ENCODE measurements at places on chromosomes 5 and 9. TPM values are rescaled to one million over a fixed set of nuclear protein-coding genes. Genes with fewer than 3 reads are reported as not detected.

Gene C9orf78
- 62.0 TPM for total RNA-seq

DNA sequence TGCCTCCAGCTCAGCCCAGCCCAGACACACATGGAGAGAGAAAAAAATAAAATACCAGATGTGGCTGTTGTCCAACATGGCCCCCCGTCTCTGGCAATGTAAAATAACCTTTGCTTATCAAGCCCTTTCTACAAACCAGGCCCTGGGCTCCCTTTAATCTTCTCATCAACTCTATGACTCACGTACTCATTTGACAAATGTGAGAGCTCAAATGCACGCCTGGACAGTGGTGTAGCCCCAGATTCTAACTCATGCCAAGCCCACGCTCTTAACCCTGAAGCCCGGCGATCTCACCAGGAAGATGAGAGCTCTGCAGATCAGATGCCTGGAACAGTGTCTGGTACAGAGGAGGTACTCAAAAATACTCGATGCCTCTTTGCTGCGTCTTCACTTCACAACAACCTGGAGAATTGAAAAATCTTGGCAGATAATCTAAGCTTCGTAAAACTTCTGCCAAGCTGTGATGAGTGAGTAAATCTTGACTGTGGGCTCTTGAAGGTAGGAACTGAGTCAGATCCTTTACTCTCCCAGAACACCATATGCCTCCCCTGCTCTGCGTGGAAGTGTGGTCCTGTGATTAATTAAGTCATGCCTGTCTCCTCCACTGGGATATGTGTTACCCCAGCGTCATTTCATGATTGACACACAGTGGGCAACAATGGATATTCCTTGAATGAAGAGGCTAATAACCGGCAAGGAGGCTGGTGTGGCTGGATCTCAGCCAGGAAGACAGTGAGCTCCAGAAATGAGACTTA lies 102.0 kb upstream of the FSTL4 start:
- peaks cover 5% of the 10 kb centered on the region for H3K4me1 ChIP-seq
- H3K4me3 ChIP-seq = no peak overlapping the region
- H3K36me3 ChIP-seq = no peaks in the 10 kb centered on the region
- H3K27me3 ChIP-seq = no peaks in the 10 kb centered on the region
- H3K27ac ChIP-seq = no peak overlapping the region
- DNase-seq = no peak

GRCh38 chr9:98251551-98251950 lies 3.9 kb downstream of the TBC1D2 start:
- no peaks in the 10 kb centered on the region for H3K27me3 ChIP-seq
- H3K4me1 ChIP-seq = peaks cover 14% of the 10 kb centered on the region
- DNase-seq = no peak
- H3K36me3 ChIP-seq = peaks cover 16% of the 10 kb centered on the region
- H3K4me3 ChIP-seq = no peak overlapping the region
- H3K27ac ChIP-seq = peak overlapping the region; percentile 55

- no peak for DNase-seq
- H3K27me3 ChIP-seq = no peaks in the 10 kb centered on the region
- H3K27ac ChIP-seq = no peak overlapping the region
- H3K4me1 ChIP-seq = peaks cover 10% of the 10 kb centered on the region
- no peak overlapping the region for H3K4me3 ChIP-seq
Measured at GRCh38 chr5:52994266-52994665, 5.1 kb downstream of the ITGA2 start.

- no peak overlapping the region for H3K4me3 ChIP-seq
- H3K27me3 ChIP-seq = no peaks in the 10 kb centered on the region
- no peaks in the 10 kb centered on the region for H3K4me1 ChIP-seq
Measured at GRCh38 chr9:84238652-84239051, 101.9 kb downstream of the SLC28A3 start.

Gene DEPDC1B
- 7.2 TPM for total RNA-seq

DNA sequence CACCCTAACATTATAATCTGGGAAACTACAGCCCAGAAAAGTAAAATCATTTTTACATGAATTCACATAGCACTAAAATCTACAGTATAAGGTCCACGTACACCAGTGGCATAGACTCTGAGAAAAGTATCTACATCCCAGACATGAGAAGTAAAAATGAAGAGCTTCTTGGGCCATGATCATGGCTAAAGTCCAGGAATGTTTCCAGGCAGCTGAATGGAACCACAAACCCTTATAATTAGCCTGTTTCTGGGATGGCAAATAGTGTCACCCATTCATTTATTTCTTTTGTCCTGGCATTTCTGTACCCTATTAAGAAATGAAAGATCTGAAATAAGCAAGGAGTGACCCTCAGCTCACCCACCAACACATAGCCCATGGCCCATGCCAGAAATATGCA lies 217.9 kb downstream of the SPOCK1 start:
- no peak for DNase-seq
- H3K27ac ChIP-seq = no peak overlapping the region
- no peaks in the 10 kb centered on the region for H3K36me3 ChIP-seq
- no peaks in the 10 kb centered on the region for H3K27me3 ChIP-seq

- H3K4me1 ChIP-seq = no peaks in the 10 kb centered on the region
- no peaks in the 10 kb centered on the region for H3K27me3 ChIP-seq
- no peak for DNase-seq
- H3K4me3 ChIP-seq = no peak overlapping the region
Measured at GRCh38 chr9:90872835-90873294, 71.2 kb downstream of the SYK start.

DNA sequence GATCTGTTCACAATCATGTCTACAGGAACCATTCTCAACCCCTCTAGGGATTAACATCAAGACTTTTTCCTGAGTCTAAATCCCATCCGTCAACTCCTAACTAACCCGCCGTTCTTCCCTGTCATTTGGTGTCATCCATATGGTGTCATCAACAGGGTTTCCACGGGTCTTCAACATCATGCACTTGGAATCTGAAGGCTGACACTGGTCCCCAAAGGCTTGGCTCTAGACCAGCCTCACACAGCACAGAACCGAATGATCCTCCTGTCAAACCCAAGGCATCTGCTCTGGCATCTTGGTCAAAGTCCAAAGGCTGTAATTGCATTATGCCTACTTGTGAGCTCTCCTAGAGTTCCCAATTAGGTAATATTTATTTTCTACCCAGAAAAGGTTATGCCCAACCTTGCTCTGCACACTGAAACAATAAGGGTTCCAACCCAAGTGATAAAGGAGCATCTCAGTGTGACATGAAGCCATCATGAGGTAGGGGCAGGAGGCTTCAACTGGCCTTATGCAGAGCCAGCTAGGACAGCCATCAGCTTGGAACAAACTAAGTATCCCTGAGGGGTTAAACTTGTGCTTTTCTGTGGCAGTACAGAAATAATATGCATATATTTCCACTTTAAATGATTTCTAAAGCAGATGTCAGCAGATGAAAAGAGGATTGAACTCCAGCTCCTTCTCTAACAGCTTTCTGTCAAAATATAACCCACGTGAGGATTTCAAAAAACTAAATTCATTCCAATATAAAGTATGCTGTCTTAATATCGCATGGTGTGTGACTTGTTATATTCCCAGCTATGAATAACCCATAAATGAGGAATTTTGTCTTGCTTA lies 13.9 kb downstream of the ENC1 start:
- H3K36me3 ChIP-seq = peaks cover 9% of the 10 kb centered on the region
- H3K27ac ChIP-seq = no peak overlapping the region
- no peak for DNase-seq
- H3K4me3 ChIP-seq = no peak overlapping the region

Gene TMEM252
- total RNA-seq = not detected

GRCh38 chr9:17862101-17862500 lies 283.2 kb downstream of the SH3GL2 start:
- H3K27me3 ChIP-seq = no peaks in the 10 kb centered on the region
- no peak for DNase-seq
- no peaks in the 10 kb centered on the region for H3K36me3 ChIP-seq
- H3K4me1 ChIP-seq = no peaks in the 10 kb centered on the region
- H3K4me3 ChIP-seq = no peak overlapping the region
- H3K27ac ChIP-seq = no peak overlapping the region

DNA sequence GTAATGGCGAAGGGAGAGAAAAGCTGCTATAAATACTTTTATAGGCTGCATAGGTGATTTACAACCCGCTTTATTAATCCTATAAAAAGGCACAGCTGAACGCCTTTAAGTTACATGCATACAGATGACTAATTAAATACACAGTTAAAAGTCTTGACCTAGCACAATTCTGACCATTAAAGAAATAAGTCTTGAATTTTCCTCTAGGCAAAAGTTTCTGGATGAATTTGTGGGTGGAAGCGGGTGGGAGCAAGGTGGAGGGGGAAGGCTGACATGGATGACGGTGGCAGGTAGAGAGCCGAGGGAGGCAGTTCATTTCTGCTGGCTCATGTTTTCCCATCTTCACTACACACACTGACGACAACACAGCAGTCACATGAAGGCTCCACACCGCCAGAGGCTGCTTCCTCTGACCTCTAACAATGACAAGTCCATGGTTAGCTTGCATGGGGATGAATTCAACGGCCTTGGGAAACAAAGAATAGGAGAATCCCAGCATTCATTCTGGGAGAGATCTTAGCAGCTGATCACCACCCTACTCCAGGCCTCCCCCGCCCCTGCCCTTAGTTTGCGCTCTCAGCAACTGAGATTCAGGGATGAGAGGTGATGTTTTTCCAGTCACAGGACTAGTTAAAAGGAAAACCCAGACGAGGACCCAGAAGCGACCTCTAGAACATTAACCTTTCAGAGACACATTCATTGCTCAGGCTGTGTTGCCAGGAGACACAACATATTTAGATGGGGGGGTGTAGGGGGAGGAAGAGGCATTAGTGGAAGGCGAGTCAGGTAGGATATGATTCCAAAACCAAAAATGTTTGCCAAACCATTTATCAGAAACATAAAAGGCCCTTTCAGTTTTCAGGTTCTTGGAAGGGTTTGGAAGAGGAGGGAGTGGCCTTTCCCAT lies 329.3 kb downstream of the PIK3R1 start:
- H3K4me3 ChIP-seq = no peak overlapping the region
- no peaks in the 10 kb centered on the region for H3K27me3 ChIP-seq
- H3K27ac ChIP-seq = no peak overlapping the region

DNA sequence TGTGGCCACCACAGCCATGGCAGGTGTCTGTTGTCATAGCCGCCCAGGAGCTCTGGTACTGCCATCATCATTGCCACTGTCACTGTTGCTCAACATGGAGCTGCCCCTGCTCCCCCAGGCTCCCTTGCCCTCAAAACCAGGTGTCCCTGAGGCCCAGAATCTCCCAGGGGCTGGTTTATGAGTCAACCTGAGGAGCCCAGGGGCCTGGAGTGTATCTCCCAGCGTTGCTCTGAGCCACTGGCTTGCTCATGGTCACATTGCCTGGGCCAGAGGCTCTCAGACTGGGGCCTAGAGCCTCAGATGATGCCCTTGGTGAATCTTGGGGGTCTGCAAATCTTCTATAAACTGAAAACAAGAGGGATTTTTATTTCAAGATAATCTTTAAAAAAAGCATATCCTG lies 24.7 kb upstream of the TBC1D2 start:
- no peak overlapping the region for H3K4me3 ChIP-seq
- no peaks in the 10 kb centered on the region for H3K36me3 ChIP-seq
- no peak for DNase-seq
- H3K4me1 ChIP-seq = no peaks in the 10 kb centered on the region
- H3K27ac ChIP-seq = no peak overlapping the region

Gene SH3TC2
- under 0.01 TPM for total RNA-seq

Gene CER1
- total RNA-seq = not detected

DNA sequence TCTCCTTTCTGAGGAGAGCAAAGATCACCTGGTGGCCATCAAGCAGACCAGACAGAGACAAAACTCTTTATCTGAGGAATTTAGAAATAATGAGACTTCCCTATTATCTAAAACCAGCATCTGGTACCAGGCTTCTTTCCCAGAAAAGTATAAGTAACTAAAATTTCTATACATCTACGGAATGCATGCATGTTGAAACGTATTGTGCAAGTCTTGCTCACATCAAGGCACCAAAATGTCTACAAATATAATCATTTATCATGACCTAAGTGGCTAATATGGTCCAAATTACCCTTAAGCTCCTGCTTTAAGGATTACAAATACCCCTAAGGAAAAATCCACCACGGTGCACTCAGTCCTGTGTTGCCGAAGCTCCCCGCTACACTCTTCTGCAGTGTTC lies 286.3 kb downstream of the CDH18 start:
- no peaks in the 10 kb centered on the region for H3K27me3 ChIP-seq
- DNase-seq = no peak
- no peak overlapping the region for H3K4me3 ChIP-seq
- H3K4me1 ChIP-seq = no peaks in the 10 kb centered on the region

Gene C9
- total RNA-seq = not detected

DNA sequence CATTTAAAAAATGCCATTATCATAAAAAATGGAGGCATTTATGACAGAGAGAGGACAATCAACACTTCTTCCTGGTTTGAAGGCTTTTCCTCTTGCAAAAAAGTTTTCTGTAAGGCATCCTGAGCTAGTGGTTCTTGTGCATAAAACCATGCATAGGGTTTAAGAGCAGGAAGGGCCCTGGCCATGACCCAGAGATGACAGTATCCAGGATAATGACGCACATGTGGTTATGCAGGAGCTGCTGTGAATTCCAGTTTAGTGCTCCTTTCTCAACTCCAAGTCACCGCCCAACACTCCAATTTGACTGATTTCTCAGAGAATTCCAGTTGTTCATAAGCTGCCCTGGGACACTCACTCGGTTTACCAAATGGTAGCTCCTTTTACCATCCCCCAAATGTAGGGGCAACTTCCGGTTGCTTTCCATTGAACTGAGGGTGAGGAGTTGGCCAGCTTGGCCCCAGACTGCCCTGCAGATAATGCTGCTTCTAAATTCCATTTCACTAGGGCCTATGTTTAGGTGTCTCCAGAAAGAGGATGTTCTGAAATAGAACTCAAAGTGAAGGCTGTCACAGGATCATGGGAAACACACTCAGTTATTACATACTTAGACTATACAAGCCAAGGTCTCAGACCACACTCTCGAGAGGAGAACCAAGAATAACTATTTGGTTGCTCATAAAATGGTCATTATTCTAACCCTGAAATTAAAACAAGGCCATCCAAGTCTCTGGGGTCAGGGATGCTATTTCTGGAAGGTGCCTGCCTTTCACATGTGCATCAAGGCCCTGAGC lies 179.1 kb downstream of the SLIT3 start:
- DNase-seq = no peak
- H3K4me1 ChIP-seq = peaks cover 8% of the 10 kb centered on the region
- no peak overlapping the region for H3K27ac ChIP-seq
- H3K36me3 ChIP-seq = no peaks in the 10 kb centered on the region

Gene GADD45G
- 121 TPM for total RNA-seq

- no peak overlapping the region for H3K4me3 ChIP-seq
- H3K4me1 ChIP-seq = no peaks in the 10 kb centered on the region
- H3K27me3 ChIP-seq = no peaks in the 10 kb centered on the region
- DNase-seq = no peak
Measured at GRCh38 chr5:150559088-150559487, 51.2 kb downstream of the NDST1 start.

- peaks cover 13% of the 10 kb centered on the region for H3K36me3 ChIP-seq
- H3K4me3 ChIP-seq = no peak overlapping the region
- DNase-seq = no peak
- H3K27ac ChIP-seq = no peak overlapping the region
- no peaks in the 10 kb centered on the region for H3K27me3 ChIP-seq
Measured at GRCh38 chr5:177163500-177163899, 29.9 kb downstream of the NSD1 start.

- no peaks in the 10 kb centered on the region for H3K27me3 ChIP-seq
- DNase-seq = no peak
- peaks cover 10% of the 10 kb centered on the region for H3K4me1 ChIP-seq
- H3K4me3 ChIP-seq = no peak overlapping the region
- peaks cover 70% of the 10 kb centered on the region for H3K36me3 ChIP-seq
- no peak overlapping the region for H3K27ac ChIP-seq
Measured at GRCh38 chr9:128309551-128309950, 12.7 kb downstream of the TRUB2 start.

Gene LECT2
- total RNA-seq = not detected

GRCh38 chr5:23440703-23441102 lies 66.7 kb upstream of the PRDM9 start:
- no peaks in the 10 kb centered on the region for H3K27me3 ChIP-seq
- no peaks in the 10 kb centered on the region for H3K4me1 ChIP-seq
- no peak overlapping the region for H3K27ac ChIP-seq
- no peak for DNase-seq
- no peak overlapping the region for H3K4me3 ChIP-seq

All from stomach (tissue), 19 donors.